Suppressor macrophage treated with lipopolysaccharide for 1 hour (primary cell): ENCODE measurements at places on chromosomes 11 and 22.

DNA sequence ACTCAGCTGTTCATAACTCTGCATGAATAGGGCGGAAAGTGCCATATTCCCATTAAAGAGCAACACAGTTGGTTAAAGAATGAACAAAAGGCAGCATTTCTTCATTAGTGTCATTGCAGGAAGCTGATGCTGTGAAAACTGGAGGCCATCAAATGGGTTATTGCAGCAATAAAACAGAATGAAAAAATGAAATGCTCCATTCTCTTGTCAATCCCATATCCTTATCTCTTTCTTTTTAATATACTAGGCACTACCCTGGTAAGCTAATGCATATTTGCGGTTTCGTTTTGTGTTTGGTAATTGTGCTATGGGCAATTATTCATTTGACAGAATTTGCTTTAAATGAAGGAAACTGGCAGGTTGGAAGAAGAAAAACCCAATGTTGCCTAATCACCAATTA lies 25.3 kb downstream of the C11orf71 start:
- DNase-seq: no peak

DNA sequence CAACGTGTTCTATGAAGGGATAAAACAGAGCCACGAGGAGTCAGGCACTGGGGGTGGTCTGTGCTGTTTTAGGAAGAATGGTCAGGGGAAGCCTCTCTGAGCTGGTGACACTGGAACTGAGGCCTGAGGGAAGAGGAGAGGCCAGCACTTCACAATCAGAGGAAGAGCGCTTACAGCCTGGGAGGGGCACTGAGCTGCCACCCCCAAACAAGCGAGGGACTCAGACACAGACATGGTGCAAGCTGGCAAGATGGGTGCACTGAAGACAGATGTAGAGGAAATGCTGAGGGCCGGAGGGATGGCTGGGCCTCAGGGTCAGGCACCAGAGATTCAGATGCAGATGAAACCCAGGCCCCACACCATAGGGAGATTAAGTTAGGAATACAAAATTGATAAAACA lies 40.0 kb upstream of the TP53I11 start:
- no peak for DNase-seq

DNA sequence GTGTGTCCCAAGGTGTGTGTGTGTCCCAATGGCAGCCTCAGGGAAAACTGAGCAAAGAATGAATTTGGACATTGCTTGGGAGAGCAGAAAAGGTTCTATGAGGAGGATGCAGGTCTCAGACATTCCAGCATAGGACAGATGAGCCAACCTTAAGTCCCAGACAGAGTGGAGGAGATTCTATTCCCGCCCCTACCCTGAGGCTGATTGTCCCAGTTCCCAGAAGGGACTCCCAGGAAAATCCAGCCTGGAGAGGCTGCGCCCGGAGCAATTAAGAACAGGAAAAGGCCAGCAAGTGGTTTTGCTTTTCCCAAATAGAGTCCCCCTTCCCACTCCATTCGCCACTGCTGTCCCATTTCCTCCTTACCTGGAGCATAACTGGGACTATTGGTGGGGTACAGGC lies 54.1 kb downstream of the RELT start:
- no peak for DNase-seq

DNA sequence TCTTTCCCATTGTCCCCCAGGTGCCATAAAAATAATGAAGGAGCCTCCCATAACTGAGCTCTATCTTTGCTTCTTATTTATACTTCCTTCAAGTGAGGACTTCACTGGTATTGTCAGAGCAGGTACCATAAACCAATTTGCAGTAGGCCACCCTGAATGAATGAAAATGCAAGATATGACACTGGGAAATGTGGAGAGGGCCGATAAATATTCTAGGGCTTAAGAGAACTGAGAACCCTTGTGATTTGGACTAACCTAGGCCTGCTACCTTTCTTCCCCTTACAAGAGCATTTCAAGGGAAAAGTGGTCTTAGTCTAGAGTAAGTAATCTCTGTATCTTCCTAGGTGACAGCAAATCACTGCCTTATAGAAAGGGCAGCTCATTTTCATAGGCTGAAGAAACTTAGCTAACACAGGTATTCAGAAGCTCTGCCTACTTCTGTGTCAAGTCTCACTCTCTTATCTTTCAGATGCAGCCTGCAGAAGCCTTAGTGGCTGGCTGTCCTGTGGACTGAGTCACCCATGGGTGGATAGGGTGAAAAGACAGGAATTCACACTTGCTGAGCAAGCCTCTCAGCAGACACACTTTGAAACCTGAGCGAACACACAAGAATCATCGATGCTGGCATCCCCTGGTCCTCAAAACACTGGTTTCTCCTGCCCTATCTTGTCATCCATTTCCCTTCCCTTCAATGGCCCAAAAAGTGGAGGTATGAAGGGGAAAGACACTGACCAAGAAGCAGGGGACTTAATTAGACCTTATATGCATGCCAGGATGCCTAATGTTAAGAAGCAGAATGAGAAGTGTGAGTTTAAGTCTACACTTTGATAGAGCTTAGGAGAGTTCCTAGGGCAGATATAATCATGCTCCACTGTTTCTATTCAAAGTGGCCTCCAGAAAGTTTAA lies 15.2 kb downstream of the NRIP3 start:
- no peak for DNase-seq

GRCh38 chr22:20021196-20022181 lies 579 bp downstream of the TANGO2 start:
- DNase-seq: peak; percentile 64

DNA sequence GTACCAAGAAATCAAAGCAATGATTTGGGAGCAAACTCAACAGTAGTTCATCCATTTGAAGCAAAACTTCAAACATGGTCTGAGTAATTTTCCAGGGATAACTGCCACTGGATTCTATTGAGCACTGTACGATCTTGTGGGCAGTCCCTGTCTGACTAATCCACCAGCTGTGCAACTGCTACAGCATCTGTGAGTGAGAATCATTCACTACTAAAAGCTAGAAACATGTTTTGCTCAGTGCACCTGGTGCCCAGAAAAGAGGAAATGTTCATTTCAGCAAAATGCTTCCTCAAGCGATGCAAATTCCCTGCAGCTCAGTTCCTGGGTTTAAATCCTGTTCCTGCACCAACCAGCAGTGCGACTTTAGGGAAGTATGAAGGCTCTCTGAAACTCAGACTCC lies 1077.9 kb downstream of the DLG2 start:
- no peak for DNase-seq

GRCh38 chr22:48666620-48667019 lies 1161.1 kb downstream of the BRD1 start:
- DNase-seq: no peak

DNA sequence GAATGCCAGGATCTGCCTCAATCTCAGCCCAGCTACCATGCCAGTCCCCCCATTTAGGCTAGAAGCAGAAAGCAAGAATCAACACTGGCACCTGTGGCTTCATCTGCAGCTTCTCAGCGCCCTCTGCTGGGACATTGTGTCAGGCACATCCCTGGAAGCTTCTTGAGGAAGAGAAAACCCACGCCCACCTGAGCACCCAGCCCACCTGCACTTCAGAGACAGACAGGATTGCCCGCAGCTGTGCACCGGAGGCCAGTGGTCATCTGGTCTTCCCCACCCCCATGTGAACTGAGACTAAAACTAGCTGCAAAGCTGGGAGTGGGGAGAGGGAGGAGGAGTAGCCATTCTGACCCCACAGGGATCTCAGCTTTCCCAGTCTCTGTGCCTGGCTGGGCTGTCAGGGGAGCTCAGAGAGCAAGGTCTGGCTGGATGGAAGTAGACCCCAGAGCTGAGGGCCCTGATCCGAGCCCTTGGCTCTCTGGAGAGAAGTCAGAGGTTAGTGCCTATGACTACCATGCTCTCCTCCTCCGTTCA lies 66.8 kb downstream of the FEZ1 start:
- DNase-seq: peak; percentile 58

GRCh38 chr22:39543095-39543494 lies 10.5 kb upstream of the RPS19BP1 start:
- peak; percentile 29 for DNase-seq

GRCh38 chr22:34886391-34886790 lies 179.6 kb upstream of the ISX start:
- DNase-seq: no peak

GRCh38 chr11:119172513-119172912 lies 4.0 kb downstream of the NLRX1 start:
- peak; percentile 82 for DNase-seq

DNA sequence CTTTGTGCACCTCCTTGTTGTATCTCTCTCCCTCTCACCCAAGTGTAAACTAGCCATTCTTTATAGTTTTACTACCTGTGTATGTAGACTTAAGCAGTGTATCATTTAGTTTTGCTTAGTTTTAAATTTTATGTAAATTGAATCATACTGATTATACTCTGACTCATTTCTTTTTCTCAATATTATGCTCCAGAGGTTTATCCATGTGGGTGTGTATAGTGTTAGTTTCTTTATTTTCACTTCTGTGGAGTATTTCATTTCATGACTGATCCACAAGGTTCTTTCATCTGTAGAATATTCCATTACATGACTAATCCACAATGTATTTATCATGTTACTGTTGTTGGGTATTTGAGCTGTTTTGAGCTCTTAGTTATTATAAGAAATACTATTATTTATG lies 62.0 kb downstream of the CCDC34 start:
- DNase-seq: no peak

DNA sequence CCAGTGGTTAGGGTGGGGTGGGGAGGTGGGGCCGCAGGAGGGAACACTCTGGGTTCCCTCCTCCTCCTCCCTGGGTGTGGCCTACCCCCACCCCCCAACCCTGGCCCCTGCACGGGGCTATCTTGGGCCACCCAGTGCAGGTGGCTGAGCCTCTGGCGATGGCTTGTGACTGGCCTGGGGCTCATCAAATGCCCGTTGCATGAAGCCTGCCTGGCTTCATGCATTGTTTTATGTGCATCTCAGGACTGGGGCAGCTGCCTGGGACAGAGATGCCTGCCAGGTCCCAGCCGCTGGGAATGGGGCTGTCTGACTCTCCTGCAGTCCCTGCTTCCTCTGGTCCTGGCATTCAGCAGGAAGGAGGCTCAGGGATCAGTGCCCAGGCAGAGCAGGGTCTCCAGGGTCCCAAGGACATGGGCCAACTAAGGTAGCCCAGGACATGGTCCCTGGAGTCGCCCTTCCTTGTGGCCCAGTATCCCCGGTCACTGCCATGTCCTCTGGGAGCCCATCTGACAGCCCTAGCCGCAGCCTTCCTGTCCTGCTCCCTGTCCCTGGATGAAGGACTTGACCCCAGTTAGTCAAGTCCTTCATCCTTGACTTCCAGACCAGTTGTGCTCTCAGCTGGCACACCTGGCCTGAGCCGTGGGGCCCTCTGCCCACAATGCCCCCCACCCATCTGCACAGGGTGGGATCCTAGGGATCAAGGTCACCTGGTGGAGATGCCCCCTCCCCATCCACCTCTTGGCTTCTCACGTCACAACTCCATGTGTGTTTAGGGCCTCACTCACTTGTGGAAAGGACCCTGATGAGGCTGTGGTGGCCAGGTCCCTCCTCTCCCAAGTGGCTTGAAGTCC lies 112.1 kb upstream of the FGF3 start:
- DNase-seq: no peak

DNA sequence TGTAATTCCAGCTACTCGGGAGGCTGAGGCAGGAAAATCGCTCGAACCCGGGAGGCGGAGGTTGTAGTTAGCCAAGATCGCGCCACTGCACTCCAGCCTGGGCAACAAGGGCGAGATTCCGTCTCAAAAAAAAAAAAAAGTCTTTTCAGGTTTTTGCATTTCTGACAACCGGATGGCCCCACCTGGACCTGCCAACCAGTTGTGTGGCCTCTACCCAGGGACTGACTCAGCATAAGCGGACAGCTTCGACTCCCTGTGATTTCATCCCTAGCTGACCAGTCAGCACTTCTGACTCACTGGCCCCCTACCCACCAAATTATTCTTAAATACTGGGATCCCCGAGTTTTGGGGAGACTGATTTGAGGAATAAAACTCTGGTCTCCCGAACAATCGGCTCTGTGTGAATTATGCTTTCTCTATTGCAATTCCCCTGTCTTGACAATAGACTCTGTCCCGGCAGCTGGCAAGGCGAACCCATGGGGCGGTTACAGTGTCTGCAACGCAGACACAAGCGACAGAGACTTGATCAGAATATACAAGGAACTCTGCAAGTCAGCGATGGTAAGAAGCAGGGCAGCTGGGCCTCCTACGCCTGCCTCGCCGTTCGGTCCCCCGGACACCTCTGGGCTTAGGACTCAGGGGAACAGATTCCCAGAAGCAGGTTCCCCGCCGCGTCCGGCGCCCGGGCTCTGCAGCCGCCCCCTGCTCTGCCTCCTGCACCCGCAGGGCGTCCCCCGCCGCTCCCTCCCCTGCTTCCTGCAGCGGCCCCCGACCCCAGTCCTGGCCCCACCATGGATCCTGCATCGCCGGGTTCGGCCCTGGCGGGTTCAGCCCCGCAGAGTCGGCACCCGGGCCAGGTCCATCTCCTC lies 741 bp upstream of the TALDO1 start:
- DNase-seq: peak; percentile 46

GRCh38 chr11:128845334-128845780 lies 21.7 kb downstream of the KCNJ1 start:
- peak; percentile 23 for DNase-seq

DNA sequence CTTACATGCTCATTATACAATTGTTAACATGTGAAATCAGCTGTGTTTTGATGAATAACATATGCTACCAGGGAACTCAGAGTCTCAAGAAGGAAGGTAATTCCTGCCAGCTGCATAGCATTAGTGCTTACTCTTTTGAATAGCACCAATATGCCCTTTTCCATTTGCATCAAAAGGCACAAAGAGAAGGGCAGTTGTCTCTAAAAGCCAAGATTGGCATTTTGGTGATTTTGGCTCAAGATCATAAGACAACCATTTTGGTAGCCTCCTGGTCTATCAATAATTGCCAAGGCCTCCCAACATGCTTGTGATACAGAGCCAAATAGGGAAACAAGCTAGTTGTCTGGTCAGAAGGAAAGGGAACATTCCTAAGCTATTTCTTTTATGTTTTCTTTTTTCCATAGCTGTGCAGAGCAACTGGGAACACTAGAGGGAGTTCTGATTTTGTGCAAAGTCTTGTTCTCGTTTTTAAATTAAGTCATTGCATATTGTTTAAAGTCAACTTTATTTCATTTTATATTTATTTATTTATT lies 416.7 kb upstream of the CHORDC1 start:
- DNase-seq: no peak

DNA sequence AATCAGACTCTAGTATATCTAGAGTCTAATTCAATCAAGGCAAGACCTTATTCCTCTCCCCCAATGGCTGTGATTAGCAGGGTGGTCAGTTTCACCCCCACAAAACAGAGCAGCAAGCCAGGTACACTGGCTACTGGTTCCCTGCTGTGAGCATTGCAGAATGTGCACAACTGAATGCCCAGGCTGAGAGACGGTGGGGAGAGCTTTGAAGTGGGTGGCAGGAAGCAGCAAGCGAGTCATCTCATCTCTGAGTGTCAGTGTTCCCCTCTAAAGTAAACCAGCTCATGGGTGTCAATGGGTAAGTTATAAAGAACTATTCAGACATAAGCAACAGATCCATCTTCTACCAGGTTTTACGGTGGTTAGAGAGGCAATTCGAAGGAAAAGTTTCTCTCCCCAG lies 37.6 kb downstream of the GAB4 start:
- DNase-seq: peak; percentile 26

- no peak for DNase-seq
Measured at GRCh38 chr22:44597616-44598015, 99.6 kb upstream of the RTL6 start.

- no peak for DNase-seq
Measured at GRCh38 chr11:117697319-117697718, 99.7 kb downstream of the DSCAML1 start.

- peak; percentile 91 for DNase-seq
Measured at GRCh38 chr11:86041975-86042378, 26.9 kb downstream of the PICALM start.
